ENCODE measurements at places on chromosomes 13 and 19.
A peak's percentile ranks its signal among the peaks of the same experiment; 100 is the strongest.

GRCh38 chr13:20136781-20137703, 23.8 kb downstream of the GJA3 start:
- peak overlapping the region; percentile 11 for H3K4me3 ChIP-seq
- no peaks in the 10 kb centered on the region for H3K36me3 ChIP-seq
- DNase-seq: peak; percentile 54
- H3K27me3 ChIP-seq: peaks cover 53% of the 10 kb centered on the region
- no peak overlapping the region for H3K27ac ChIP-seq
- peaks cover 10% of the 10 kb centered on the region for H3K4me1 ChIP-seq

DNA sequence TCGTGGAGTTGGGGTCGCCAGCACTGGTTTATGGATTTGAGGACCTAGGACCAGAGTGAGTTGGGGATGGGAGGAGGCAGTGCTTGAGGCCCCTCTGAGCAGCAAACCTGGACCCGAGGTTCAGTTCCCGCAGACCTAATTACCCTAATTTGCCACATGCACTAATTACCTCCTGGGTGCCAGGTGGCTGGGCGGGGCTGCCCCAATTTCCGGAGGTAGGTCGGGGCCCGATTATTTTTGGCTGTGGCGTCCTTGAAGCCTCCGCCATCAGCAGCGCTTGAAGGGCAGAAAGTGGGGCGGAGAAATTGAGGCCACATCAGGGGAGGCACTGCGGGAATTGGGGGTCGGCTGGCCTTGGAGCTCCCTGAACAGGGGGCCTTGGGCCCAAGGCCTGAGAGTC, 5.9 kb upstream of the HOMER3 start:
- H3K27me3 ChIP-seq: no peaks in the 10 kb centered on the region
- H3K4me3 ChIP-seq: no peak overlapping the region
- H3K4me1 ChIP-seq: peaks cover 9% of the 10 kb centered on the region
- DNase-seq: no peak
- peaks cover 14% of the 10 kb centered on the region for H3K36me3 ChIP-seq
- no peak overlapping the region for H3K27ac ChIP-seq

- H3K4me3 ChIP-seq: peak within 1 kb of the TSS; percentile 56
- no peaks in the 10 kb centered on the region for H3K36me3 ChIP-seq
- no peak for DNase-seq
Measured at GRCh38 chr19:51001515-51001914, at the start of gene KLK8. Gene KLK8 (minus strand): TSS chr19:51001604. CDS start chr19:51001167, 437 bp downstream.

DNA sequence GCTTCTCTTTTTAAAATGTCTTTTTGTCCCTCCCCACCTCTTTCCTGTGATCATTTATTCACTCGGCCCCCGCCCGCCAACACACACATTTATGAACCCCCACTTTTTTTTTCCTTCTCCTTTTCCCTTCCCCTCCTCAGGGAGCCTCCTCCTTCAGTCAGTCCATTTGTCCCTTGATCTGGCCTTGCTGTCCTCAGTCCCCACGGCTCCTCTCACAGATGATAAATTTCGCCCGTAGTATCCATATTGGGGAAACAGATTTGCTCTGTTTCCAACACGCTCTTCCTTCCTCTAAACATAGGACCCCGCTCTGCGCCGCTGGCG, 2.0 kb downstream of the GSX1 start:
- peaks cover 98% of the 10 kb centered on the region for H3K27me3 ChIP-seq
- DNase-seq: no peak
- H3K4me3 ChIP-seq: no peak overlapping the region
- H3K4me1 ChIP-seq: peaks cover 36% of the 10 kb centered on the region

DNA sequence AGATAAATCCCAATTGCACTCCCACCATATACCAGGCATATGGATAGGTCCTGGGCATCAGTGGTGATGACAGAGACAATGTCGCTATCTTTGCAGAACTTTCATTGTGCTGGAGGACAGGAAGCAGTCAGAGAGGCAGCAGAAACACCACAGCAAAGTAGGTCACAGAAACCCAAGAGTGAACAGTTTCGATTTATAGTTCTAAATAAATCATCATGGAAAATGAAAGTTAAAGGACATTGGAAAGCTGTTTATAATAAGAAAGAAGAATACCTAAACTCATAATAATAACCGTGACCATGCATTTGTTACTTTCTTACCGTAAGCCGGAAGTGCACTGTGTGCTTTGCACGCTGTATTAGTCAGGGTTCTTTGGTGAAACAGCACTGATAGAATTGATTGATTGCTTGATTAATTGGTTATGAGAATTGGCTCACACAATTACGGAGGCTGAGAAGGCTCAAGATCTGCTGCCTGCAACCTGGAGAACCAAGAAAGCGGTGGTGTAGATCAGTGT, 38.9 kb downstream of the ALOX5AP start:
- no peak overlapping the region for H3K4me3 ChIP-seq
- H3K4me1 ChIP-seq: peaks cover 26% of the 10 kb centered on the region
- no peaks in the 10 kb centered on the region for H3K36me3 ChIP-seq

DNA sequence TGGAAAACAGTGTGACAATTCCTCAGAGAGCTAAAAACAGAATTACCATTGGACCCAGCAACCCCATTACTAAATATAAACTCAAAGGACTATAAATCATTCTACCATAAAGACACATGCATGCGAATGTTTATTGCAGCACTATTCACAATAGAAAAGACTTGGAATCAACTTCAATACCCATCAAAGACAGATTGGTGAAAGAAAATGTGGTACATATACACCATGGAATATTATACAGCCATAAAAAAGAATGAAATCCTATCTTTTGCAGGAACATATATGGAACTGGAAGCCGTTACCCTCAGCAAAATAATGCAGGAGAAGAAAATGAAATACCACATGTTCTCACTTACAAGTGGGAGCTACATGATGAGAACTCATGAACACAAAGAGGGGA, 20.8 kb upstream of the FGF14 start:
- H3K27me3 ChIP-seq: no peaks in the 10 kb centered on the region
- DNase-seq: no peak
- H3K4me1 ChIP-seq: no peaks in the 10 kb centered on the region

- H3K27me3 ChIP-seq: peaks cover 84% of the 10 kb centered on the region
- H3K27ac ChIP-seq: no peak overlapping the region
- no peak overlapping the region for H3K4me3 ChIP-seq
- DNase-seq: no peak
- no peaks in the 10 kb centered on the region for H3K36me3 ChIP-seq
- H3K4me1 ChIP-seq: peaks cover 13% of the 10 kb centered on the region
Measured at GRCh38 chr19:1514295-1514661, 1.5 kb upstream of the ADAMTSL5 start.

DNA sequence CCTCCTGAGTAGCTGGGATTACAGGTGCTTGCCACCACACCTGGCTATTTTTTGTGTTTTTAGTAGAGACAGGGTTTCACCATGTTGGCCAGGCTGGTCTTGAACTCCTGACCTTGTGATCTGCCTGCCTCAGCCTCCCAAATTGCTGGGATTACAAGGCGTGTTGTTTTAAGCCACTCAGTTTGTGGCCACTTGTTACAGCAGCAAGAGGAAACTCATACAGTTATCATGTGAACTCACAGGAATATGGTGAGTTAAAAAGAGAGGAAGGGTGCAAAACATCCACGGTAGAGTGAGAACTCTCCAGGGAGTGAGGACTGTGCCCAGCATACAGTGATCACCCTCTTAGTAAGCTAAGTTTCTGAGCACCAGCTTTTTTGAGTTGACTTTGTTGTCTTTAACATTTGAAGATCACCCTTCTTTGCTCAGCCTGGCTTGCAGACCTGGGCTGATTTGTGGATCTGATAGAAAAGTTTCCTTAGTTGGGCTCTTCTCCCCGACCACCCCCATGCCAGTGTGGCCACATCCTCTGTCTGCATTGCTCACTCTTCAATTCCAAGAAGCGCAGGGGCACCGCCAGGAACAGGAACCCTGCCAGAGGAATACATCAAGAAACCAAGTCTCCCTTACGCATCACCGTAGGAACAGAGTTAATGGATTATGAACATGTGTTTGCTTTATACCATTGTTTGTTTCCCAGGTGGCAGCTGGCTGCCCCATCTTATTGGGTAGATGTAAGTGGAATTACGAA, 16.0 kb downstream of the ALOX5AP start:
- H3K4me1 ChIP-seq: peaks cover 40% of the 10 kb centered on the region
- H3K27me3 ChIP-seq: peaks cover 3% of the 10 kb centered on the region
- H3K4me3 ChIP-seq: no peak overlapping the region
- H3K36me3 ChIP-seq: no peaks in the 10 kb centered on the region

Data from nephron progenitor cell (in vitro differentiated cells).